ENCODE measurements at places on chromosomes 4 and X.

GRCh38 chr4:190019023-190019858, 7.8 kb downstream of the FRG2 start:
- no peak for DNase-seq

GRCh38 chrX:110462957-110463356, 104.3 kb downstream of the RTL9 start:
- DNase-seq: no peak

DNA sequence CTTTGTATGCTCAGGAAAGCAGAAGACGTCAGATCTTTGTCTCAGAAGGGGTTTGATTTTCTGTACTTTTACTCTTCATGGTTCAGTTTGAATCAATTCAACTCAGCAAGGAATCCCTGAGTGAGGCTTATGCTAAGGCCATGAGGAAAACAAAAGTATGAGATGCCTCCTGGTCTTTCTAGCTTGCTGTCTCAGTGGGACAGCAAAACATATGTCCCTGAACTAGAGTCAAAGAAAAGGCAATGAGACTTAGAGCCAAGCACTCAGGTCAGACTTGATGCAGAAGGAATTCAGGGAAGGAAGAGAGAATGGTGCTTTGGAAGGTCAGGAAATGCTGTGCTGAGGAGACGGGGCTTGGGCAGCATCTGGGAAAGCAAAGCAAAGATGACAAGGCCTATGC, 236.2 kb upstream of the SFRP2 start:
- DNase-seq: no peak

DNA sequence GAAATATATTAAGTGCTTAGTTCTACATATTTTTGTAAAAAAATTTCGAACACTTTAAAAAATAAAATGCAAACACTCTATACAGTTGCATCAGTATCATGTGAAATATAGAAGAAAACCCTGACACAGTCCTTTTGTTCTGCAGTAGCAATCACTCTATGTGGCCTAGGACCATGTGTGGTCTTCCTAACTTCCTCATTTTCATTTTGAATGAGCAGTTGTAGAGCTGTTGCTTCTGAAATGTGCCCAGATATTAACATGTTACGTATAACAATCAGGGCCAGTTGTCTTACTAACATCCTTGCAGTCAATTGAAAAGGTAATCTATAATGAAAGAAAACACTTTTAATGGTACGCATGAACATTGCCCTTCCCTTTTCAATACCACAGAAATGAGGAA, 107.9 kb downstream of the ZNF827 start:
- DNase-seq: no peak

DNA sequence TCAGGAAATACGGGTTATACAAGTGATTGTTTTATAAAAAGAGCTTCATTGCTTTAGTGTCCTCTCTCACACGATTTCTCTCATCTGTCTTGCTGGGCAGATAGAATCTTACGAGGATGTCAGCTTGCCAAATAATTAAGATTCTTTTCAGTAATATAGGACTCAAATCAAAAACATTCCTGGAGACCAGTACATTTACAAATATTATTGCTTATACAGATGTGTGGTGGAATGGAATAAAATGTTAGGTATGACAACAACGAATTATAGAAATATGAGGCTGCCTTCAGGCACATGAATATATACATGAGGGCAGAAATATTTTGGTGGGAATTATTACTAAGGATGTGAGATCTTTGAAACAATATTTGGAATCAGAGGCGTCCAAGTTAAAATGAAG, 88.9 kb downstream of the GC start:
- no peak for DNase-seq

DNA sequence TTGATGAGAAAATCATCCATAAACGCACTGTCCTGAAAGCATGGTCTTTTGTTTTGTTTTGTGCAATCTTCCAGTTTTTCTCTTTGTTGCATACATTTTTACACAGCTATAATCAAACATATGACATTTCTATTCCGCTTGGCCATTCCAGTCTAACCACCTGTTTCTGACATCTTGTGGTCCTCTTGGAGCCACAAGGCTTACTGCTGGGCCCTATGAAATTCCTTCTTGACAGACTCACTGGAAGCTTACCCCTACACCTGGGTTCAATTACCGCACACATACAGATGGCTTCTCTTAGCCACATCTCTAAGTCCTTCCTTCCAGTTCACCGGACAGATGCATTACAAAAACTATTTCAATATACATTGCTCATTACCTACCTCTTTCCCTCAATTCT, 72.4 kb downstream of the PAPSS1 start:
- DNase-seq: no peak

DNA sequence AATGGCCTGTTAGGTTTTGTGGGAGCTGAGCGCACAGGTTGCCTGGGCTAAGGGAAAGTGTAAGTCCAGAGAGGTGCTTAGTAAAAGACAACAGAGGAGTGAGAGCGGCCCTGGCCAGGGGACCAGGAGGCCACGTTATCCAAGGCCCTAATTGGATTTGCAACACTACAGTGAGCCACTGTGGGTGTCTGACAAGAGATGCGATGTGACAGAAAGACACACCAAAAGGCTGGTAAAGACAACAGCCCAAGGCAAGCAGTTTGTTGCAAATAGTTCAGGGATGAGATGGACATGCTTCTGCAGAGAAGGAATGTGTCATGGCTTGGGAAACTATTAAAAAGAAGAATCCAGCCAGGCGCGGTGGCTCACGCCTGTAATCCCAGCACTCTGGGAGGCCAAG, 162.7 kb upstream of the KIT start:
- no peak for DNase-seq

- no peak for DNase-seq
Measured at GRCh38 chr4:101967697-101968346, 177.3 kb downstream of the BANK1 start.

DNA sequence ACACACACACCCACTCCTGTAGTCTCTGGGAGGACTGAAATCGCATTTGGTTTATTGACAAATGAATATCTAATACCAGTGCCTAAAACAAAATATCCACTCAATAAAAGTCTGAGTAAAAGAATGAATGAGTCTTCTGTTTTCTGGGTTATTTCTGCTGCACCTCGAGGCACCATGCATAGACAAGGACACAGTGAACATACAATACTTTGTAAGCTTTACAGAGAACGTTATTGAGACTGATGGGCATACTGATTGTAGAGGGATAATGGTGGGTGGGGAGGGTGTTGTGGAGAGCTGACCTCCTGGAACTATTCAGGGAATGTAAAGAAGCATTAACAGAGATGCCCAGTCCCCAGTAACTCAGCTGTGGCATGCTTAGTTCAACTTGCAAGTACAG, 14.1 kb upstream of the KCNIP4 start:
- no peak for DNase-seq

- no peak for DNase-seq
Measured at GRCh38 chr4:181957088-181957487, 286.1 kb upstream of the TENM3 start.

DNA sequence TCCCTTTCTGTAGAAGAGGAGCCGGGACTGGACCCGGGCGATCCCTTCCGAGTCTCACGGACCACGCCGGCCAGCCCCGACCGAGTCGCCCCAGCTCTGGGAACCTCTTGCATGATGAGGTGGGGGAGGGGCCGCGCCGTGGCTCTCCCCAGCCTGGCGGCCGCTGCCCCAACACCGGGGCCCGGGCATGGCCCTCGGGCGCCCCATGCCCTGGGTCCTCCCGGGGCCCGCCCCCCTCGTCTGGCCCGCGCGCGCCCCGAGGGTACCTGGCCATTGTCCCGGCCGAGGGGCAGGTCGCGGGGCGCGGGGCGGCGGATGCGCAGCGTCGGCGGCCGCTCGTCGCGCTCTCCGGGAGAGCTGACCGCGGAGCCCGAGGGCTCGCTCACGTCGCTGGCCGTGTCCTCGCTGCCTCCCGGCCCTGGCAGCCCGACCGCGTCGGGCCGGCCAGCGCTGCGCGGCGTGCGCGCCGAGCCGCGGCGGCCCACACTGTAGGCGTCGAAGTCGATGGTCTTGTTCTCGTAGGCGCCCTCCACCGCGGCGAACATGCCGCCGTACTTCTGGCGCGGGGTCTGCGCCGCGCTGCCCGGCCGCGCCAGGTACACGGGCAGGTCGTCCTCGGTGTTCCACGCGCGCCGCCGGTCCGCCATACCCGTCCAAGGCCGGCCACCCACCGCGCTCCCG, 423 bp downstream of the CRMP1 start:
- DNase-seq: no peak

GRCh38 chrX:10726647-10727046, 106.3 kb upstream of the MID1 start:
- no peak for DNase-seq

- DNase-seq: no peak
Measured at GRCh38 chr4:6892190-6892908, 17.3 kb upstream of the TBC1D14 start.

- DNase-seq: no peak
Measured at GRCh38 chr4:170008371-170008770, 17.8 kb downstream of the MFAP3L start.

- no peak for DNase-seq
Measured at GRCh38 chrX:68440442-68440841, 7.1 kb upstream of the OPHN1 start.

GRCh38 chr4:112704991-112705845, 68.3 kb downstream of the LARP7 start:
- DNase-seq: no peak

GRCh38 chr4:83589279-83589678, 53.4 kb downstream of the GPAT3 start:
- no peak for DNase-seq

DNA sequence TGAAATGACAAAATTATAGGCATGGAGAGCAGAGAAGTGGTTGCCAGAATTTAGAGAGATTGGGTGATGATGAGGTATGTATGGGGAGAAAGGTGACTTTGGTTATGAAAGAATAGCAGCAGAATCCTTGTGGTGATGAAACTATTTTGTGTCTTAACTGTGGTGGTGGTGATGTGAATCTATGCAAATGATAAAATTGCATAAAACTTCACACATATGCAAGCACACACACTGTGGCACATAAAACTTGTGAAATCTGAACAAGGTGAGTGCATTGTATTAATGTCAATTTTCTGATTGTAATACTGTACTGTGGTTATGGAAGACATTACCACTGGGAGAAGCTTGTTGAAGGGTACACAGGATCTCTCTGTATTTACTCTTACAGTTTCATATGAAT, 91.0 kb downstream of the IL15 start:
- no peak for DNase-seq
